ENCODE measurements at places on chromosomes 1 and 21. TPM values are rescaled to one million over a fixed set of nuclear protein-coding genes. Genes with fewer than 3 reads are reported as not detected.

The TRIM67 gene
- not detected for total RNA-seq

The NDUFV3 gene
- 51.2 TPM for total RNA-seq

The CR1L gene
- total RNA-seq, result not detected

The FMO2 gene
- not detected for total RNA-seq

The OR2L5 gene
- 0.27 TPM for total RNA-seq

The RORC gene
- 0.33 TPM for total RNA-seq

The SAMSN1 gene
- total RNA-seq, result not detected

The MPZ gene
- 1.2 TPM for total RNA-seq

The TNFSF18 gene
- not detected for total RNA-seq

The PLA2G2C gene
- not detected for total RNA-seq

The IQCC gene
- total RNA-seq, result 2.2 TPM

The C1QC gene
- not detected for total RNA-seq

The LORICRIN gene
- total RNA-seq, result not detected

The ALX3 gene
- not detected for total RNA-seq

The SLAMF6 gene
- total RNA-seq, result not detected

The SPRR2E gene
- 0.47 TPM for total RNA-seq

The CCT8 gene
- 124 TPM for total RNA-seq

The COL9A2 gene
- total RNA-seq, result 4.0 TPM

The CFAP141 gene
- not detected for total RNA-seq

The SLC25A34 gene
- 1.7 TPM for total RNA-seq

The PDPN gene
- 39.4 TPM for total RNA-seq
